ENCODE measurements at places on chromosomes 1 and 21.

DNA sequence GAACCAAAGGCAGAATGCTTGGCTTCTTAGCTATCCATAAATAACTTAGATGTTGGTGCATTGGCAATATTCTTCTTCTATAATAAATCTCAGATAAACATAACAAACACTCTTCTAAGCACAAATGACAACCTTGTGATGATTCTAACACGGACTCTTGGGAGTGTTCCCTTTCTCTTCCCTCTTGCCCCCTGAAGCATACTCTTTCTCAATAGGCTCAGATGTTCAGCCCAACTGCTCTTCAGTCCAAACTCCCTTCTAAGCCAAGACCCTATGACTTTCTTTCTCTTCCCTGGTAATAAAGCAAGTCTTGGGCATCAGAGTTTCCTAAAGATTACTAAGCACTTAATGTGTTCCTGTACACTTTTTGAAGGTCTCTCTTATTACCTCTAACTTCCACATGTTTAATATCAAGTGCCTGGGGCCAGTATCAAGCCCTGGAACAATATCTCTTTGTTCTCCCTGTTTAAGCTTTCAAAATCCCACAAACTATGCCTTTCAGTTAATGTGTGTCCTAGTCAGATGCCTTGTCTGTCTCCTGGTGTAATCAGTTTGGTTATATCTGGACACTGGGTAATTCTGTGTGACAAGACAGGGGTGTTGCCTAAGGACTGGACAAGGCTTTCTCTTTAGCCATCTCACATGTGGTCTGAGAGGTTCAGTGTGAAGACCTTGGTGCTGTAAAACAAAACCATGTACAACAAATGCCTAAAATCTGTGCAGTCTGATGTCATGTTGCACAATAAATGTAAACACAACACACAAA lies 92.9 kb upstream of the IVNS1ABP start:
- DNase-seq: no peak

- DNase-seq: no peak
These were observed 146.3 kb upstream of the DNAH14 start for GRCh38 chr1:224783006-224783651.

GRCh38 chr21:32698971-32699693 lies 28.7 kb downstream of the SYNJ1 start:
- DNase-seq: peak; percentile 27

- no peak for DNase-seq
These were observed 21.9 kb upstream of the NEK2 start for GRCh38 chr1:211697356-211697755.

- DNase-seq: no peak
These were observed 16.2 kb downstream of the SYT6 start for GRCh38 chr1:114137497-114137896.

DNA sequence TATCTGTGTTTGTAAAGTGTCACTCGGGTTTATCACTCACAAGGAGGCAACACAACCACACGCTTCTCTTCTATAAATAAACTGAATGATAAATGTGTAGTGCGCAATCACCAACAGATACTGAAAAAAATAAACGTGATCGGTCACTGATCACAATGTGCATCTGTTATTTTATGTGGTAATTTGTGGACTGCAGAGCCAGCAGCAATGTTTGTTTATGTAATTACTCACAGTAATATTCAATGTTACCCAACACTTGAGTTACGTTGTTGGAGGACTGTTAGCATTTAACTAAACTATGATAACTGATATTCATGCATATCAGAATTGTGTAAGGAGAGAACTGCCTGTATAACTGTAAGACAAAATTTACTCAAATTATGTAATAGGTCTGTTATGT lies 129.6 kb downstream of the USH2A start:
- no peak for DNase-seq

DNA sequence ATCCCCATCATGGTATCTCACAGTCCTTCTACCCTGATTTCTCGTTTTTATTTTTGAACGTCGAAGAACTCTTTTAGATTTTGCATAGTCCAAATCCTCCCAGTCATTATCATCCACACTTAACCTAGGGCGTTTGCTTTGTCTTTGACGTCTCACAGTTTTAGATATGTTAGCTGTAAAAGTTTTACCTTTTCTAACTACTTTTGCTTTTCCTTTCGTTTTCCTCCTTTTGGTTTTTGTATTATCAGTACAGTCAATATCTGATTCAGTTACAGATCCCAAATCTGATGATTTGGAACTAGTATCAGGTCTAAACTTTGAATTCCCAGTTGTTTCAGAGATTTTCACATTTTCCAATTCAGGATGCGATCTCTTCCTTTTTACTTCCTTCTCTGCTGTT lies 13.1 kb upstream of the PSMG1 start:
- DNase-seq: no peak

GRCh38 chr1:186239171-186239570 lies 135.9 kb downstream of the TPR start:
- DNase-seq: no peak

DNA sequence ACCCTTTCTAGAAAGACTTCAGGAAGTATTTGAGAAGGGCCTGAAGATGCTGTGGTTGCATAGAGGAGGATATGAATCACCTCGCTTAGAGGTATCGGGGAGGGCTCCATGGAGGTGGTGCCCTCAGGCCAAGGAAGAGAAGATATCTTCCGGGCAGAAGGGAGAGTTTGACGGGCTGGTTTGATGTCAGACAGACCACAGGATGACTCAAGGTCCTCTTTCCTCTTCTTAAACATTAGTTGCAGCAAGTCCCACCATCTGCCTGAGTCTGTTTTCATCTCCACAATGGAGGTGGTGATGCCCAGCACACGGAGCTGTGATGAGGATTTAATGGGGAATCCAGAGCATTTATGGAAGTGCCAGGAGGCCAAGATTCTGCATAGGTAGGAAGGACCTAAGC lies 25.1 kb upstream of the RUNX3 start:
- no peak for DNase-seq

DNA sequence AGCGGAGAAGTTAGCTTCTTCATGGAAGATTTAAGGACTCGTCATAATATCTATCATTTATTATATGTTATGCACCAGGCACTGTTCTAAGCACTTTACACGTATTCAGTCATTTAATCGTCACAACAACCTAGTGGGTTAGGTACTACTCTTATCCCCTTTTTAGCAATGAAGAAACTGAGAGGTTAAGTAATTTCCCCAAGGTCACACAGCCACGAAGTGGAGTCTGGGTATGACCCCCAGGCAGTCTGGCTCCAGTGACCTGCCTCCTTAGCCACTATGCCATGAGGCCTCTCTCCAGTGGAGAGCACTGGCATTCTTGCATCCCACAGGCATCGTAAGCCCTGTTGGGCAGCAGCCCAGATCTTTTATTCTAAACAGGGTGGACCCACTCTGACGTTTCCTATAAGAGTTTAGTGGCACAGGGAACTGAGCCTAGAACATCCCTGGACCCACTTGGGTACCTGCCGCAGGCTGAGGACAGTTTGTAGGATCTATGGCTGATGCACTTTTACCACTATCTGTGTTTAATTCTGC lies 123.0 kb downstream of the NAV1 start:
- no peak for DNase-seq

- no peak for DNase-seq
These were observed 466.5 kb upstream of the DEPDC1 start for GRCh38 chr1:68963353-68963752.

DNA sequence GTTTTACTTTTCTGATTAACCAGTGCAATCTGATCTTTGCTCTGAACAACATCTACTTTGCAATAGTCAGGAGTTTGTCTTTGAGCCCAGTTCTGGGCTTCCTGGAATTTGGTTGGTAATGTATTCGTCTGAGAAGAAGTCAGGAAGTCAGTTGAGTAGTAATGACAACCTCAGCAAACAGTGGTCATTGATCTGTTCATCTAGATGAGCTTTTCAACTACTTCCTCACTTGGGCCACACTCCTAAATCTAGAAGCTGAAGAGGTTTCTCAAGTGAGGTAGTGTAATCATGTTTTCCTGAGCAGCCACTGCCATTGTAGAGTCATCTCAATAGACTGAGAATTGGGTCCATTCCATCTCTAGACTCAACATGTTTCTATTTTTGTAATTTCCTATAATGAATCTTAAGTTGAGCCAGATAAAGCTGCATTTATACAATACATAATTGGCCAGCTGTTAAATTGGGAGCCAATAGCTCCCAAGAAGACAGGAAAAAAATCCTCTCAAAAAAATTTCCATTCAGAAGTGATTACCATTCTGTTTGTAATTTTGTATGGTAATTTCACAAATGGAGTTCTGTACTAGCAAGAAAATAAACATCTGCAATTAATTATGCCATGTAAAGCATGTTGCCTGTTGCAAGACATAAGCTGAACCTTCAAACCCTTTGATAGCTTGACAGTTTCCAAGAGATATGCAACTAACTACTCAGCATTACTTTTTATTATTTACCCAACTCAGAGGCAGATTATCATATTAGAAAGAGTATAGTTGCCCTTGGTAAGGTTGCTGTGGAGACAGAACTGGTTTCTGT lies 49.6 kb downstream of the WDR64 start:
- DNase-seq: no peak

Data from left cardiac atrium (tissue), 4 donors.